PC-9 (cell line): ENCODE measurements at places on chromosomes 2 and 18. TPM values are rescaled to one million over a fixed set of nuclear protein-coding genes. Genes with fewer than 3 reads are reported as not detected.

GRCh38 chr2:386406-387103 lies 98.7 kb upstream of the ALKAL2 start:
- H3K36me3 ChIP-seq: no peaks in the 10 kb centered on the region
- H3K27me3 ChIP-seq: no peaks in the 10 kb centered on the region
- DNase-seq: no peak
- H3K27ac ChIP-seq: no peak overlapping the region
- H3K4me3 ChIP-seq: no peak overlapping the region

GRCh38 chr2:195657634-195658540 lies 861 bp downstream of the SLC39A10 start:
- H3K36me3 ChIP-seq: no peaks in the 10 kb centered on the region
- H3K4me3 ChIP-seq: peak overlapping the region; percentile 68
- no peaks in the 10 kb centered on the region for H3K27me3 ChIP-seq
- peak; percentile 27 for DNase-seq

DNA sequence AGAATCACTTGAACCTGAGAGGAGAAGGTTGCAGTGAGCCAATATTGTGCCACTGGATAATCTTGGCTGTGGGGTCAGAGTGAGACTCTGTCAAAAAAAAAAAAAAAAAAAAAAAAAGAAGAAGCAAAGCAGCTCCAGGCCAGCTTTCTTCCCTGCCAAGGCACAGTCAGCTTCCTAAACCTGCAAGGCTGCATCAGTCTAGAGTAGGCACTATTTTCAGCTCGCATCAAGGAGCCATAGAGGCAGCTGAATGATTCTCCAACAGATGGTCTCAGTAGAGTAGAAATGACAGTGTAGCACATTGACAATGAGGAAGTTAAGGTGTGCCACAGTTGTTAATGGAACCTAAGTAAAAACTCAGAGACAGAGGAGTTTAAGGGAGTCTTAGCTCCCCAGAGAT lies 35.6 kb downstream of the BMP10 start:
- H3K4me1 ChIP-seq: no peaks in the 10 kb centered on the region
- no peaks in the 10 kb centered on the region for H3K36me3 ChIP-seq
- H3K27me3 ChIP-seq: no peaks in the 10 kb centered on the region
- no peak overlapping the region for H3K27ac ChIP-seq
- H3K4me3 ChIP-seq: no peak overlapping the region

- peak; percentile 74 for DNase-seq
- no peak overlapping the region for H3K27ac ChIP-seq
- no peaks in the 10 kb centered on the region for H3K36me3 ChIP-seq
Measured at GRCh38 chr2:25707927-25708590, 34.7 kb upstream of the DTNB start.

ANKRD30B gene
- total RNA-seq: not detected in 2 replicates

LYPD6B gene
- 10.0 and 12.7 TPM in 2 replicates for total RNA-seq

- peaks cover 18% of the 10 kb centered on the region for H3K4me1 ChIP-seq
- no peaks in the 10 kb centered on the region for H3K36me3 ChIP-seq
- peak; percentile 49 for DNase-seq
- H3K27me3 ChIP-seq: no peaks in the 10 kb centered on the region
- H3K4me3 ChIP-seq: peak overlapping the region; percentile 35
Measured at GRCh38 chr2:108215794-108216211, 24.0 kb upstream of the SULT1C3 start.

DGUOK gene
- 72.3 and 78.7 TPM in 2 replicates for total RNA-seq

GRCh38 chr2:144183727-144184126 lies 336.2 kb downstream of the ZEB2 start:
- no peak for DNase-seq
- no peaks in the 10 kb centered on the region for H3K27me3 ChIP-seq
- no peaks in the 10 kb centered on the region for H3K4me1 ChIP-seq
- H3K27ac ChIP-seq: no peak overlapping the region
- H3K36me3 ChIP-seq: no peaks in the 10 kb centered on the region

- H3K36me3 ChIP-seq: no peaks in the 10 kb centered on the region
- H3K4me1 ChIP-seq: no peaks in the 10 kb centered on the region
- no peak overlapping the region for H3K4me3 ChIP-seq
- no peaks in the 10 kb centered on the region; the same call in 1 of the 2 replicates for H3K27me3 ChIP-seq
- DNase-seq: no peak
- H3K27ac ChIP-seq: no peak overlapping the region
Measured at GRCh38 chr18:8478166-8478967, 130.9 kb upstream of the RAB12 start.

MOGAT1 gene
- 0.35 and 0.65 TPM in 2 replicates for total RNA-seq

GRCh38 chr2:137607722-137608318 lies 356.5 kb upstream of the HNMT start:
- no peaks in the 10 kb centered on the region for H3K27me3 ChIP-seq
- H3K4me3 ChIP-seq: no peak overlapping the region
- DNase-seq: no peak

DNA sequence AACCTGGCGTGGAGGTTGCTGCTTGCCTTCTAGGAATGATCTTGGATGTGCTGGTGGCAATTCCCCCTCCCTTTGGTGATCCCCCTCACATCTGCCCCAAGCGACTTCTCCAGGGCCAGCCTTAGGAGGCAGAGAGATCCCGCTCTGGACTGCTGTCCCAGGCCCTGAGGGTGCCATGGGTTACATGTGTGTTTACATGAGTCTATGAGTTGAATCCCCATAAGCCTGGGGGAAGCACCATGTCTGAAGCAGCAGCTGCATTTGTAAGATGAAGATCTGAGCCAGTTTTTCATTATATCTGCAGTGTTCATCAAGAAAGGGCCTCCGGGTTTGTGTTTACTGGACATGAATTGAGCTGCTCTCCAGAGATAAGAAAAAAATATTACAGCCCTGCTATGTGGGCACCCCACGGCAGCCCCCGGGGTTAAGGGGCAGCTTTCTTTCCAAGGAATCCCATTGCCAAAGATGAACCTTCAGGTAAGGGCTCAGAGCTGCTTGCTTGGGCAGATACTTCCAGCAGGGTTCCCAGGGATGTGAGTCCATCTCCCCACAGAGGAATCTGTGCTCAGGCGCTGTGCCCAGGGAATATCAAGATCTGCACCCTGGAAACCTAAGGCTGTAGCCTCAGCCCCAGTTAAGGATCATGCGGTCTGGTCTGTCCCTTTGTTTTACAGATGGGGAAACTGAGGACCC lies 46.0 kb downstream of the MRPS5 start:
- H3K4me1 ChIP-seq: peaks cover 28% of the 10 kb centered on the region
- H3K27ac ChIP-seq: no peak overlapping the region
- H3K27me3 ChIP-seq: no peaks in the 10 kb centered on the region
- no peak for DNase-seq
- no peaks in the 10 kb centered on the region for H3K36me3 ChIP-seq

GRCh38 chr18:62418258-62418657 lies 93.1 kb downstream of the TNFRSF11A start:
- DNase-seq: no peak
- no peaks in the 10 kb centered on the region for H3K27me3 ChIP-seq
- H3K4me3 ChIP-seq: no peak overlapping the region
- H3K4me1 ChIP-seq: peaks cover 18% of the 10 kb centered on the region

GRCh38 chr2:95001051-95001562 lies 24.4 kb upstream of the MAL start:
- H3K4me1 ChIP-seq: no peaks in the 10 kb centered on the region
- H3K27me3 ChIP-seq: peaks cover 8% of the 10 kb centered on the region; the same call in 1 of the 2 replicates
- H3K4me3 ChIP-seq: no peak overlapping the region
- H3K36me3 ChIP-seq: no peaks in the 10 kb centered on the region
- no peak overlapping the region for H3K27ac ChIP-seq

DNA sequence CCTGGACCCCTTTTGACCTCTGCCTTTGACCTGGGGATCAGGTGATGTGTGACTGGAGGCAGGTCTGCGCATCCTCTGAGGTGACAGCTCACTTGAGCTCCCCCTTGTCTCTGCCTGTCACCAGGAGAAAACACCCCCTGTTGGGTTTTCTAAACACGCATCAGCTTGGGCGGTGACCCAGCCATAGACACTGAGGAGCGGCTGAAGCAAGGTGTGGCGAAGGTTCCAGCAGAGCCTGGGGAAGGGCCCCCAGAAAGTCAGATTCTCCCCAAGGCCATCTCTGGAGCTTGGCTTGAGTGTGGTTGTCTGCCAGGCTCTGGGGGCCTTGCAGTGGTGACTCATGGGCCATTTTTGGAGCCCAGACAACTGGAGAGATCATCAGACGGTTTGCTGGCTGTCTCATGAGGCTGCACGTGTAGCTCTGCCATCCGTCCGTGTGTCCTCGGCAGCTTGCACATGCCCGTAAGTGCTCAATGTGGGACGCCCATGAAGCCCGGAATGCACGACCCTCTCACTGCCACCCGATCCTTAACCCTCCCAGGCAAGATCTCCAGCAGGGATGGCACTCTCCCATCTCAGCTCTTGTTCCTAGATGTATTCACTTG lies 29.4 kb downstream of the SIX3 start:
- no peak overlapping the region for H3K4me3 ChIP-seq
- H3K27me3 ChIP-seq: no peaks in the 10 kb centered on the region
- no peak overlapping the region for H3K27ac ChIP-seq
- no peaks in the 10 kb centered on the region for H3K4me1 ChIP-seq
- no peak for DNase-seq

DNA sequence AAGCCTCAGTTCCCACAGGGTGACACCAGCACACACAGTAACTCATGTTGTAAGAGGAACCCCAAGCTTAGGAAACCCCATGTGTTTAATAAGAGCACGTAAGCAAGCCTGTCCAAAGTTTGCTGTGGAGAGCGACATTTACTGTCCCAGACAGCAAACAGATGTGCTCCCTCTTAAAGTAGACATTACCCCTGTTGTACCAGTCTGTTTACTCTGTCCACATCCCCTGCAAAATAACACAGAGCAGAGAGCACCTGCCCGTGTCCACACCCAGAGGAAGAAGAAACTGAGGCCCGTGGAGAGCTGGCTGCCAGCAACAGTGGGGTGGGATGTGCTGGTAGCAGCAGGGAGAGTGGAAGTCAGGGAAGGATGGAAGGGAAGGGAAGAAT lies 243.5 kb downstream of the GBX2 start:
- DNase-seq: no peak
- 0 out of 2 replicates have a peak, but pooled peaks cover 13% of the 10 kb centered on the region for H3K36me3 ChIP-seq
- no peak overlapping the region for H3K27ac ChIP-seq
- no peaks in the 10 kb centered on the region for H3K4me1 ChIP-seq
- H3K27me3 ChIP-seq: no peaks in the 10 kb centered on the region

- peaks cover 18% of the 10 kb centered on the region for H3K4me1 ChIP-seq
- peak within 1 kb of the TSS; percentile 71 for H3K4me3 ChIP-seq
- peak within 1 kb of the TSS; percentile 54 for H3K27ac ChIP-seq
- peaks cover 35% of the 10 kb centered on the region for H3K36me3 ChIP-seq
- no peaks in the 10 kb centered on the region for H3K27me3 ChIP-seq
Measured at GRCh38 chr2:216108967-216109921, at the start of gene XRCC5. Gene XRCC5 (plus strand): TSS chr2:216109348. CDS start chr2:216109437, 89 bp downstream.

- no peaks in the 10 kb centered on the region for H3K27me3 ChIP-seq
- H3K4me3 ChIP-seq: no peak overlapping the region
- no peaks in the 10 kb centered on the region for H3K36me3 ChIP-seq
- peaks cover 4% of the 10 kb centered on the region; the same call in 1 of the 2 replicates for H3K4me1 ChIP-seq
- no peak for DNase-seq
- H3K27ac ChIP-seq: no peak overlapping the region
Measured at GRCh38 chr2:62423883-62424458, 82.0 kb downstream of the TMEM17 start.

LYG1 gene
- 0.78 and 1.5 TPM in 2 replicates for total RNA-seq

DNA sequence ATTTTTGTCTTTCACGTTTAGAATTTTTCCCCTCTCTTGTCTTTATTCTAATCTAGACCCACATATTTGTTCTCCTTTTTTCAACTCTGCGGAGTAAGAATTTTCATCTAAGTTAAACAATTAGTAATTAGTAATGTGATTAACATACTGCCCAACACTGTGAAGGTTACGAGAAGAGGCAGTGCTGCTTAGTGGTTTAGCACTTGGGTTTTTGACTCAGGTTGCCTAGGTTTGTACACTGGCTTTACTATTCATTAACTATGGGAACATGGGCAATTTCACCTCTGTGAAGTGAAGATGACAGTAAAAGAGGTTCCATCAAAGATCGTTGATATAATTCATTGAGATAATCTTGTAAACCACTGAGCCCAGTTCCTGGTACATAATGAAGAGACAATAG lies 82.2 kb upstream of the PNPT1 start:
- H3K4me3 ChIP-seq: no peak overlapping the region
- H3K36me3 ChIP-seq: no peaks in the 10 kb centered on the region
- H3K4me1 ChIP-seq: peaks cover 20% of the 10 kb centered on the region

- no peak overlapping the region for H3K27ac ChIP-seq
- DNase-seq: no peak
- H3K36me3 ChIP-seq: peaks cover 8% of the 10 kb centered on the region; the same call in 1 of the 2 replicates
- no peaks in the 10 kb centered on the region for H3K27me3 ChIP-seq
- H3K4me3 ChIP-seq: no peak overlapping the region
- H3K4me1 ChIP-seq: peaks cover 14% of the 10 kb centered on the region
Measured at GRCh38 chr2:223936862-223937326, 8.2 kb downstream of the WDFY1 start.

DSEL gene
- 2.1 and 2.5 TPM in 2 replicates for total RNA-seq
